PC-3 (cell line): ENCODE measurements at places on chromosomes 6 and 20.

GRCh38 chr6:110352563-110353262, 5.4 kb downstream of the METTL24 start:
- no peak for DNase-seq

GRCh38 chr6:118708744-118709143, 57.4 kb upstream of the CEP85L start:
- DNase-seq, result peak; percentile 79

DNA sequence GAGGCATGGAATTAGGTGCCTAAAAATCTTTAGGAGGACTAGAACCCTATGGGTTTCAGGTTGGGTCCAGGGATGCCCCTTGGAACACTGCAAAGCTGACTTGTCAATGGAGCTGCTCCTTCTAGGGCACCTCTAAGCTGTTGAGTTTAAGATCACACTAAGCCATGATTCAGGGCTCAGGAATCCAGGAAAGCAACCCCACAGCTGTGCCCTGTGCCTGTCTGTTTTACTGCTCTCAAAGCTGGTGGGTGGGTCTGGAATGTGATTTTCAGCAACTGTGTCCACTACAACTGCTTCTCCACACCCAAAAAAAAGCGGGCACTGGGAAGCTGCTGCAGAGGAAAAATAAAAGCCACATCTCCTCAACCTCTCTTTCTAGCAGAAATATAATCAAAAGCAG, 310.4 kb upstream of the MOCS1 start:
- no peak for DNase-seq

- no peak for DNase-seq
These were observed 116.1 kb downstream of the CEBPB start for GRCh38 chr20:50306478-50307423.

- DNase-seq, result no peak
These were observed 410 bp downstream of the SYNE1 start for GRCh38 chr6:152636609-152637295.

- no peak for DNase-seq
These were observed 93.7 kb downstream of the CDS2 start for GRCh38 chr20:5220321-5221060.

- peak; percentile 82 for DNase-seq
These were observed 16.4 kb upstream of the BLOC1S5 start for GRCh38 chr6:8080362-8081151.
